Stimulated activated naive CD8-positive, alpha-beta T cell treated with anti-CD3 and anti-CD28 coated beads, Interleukin-15, Interleukin-2, amounts not matched to agents 100 U/mL and 50 U/mL, for 24 hours (primary cell): ENCODE measurements at places on chromosomes 2 and 18.

DNA sequence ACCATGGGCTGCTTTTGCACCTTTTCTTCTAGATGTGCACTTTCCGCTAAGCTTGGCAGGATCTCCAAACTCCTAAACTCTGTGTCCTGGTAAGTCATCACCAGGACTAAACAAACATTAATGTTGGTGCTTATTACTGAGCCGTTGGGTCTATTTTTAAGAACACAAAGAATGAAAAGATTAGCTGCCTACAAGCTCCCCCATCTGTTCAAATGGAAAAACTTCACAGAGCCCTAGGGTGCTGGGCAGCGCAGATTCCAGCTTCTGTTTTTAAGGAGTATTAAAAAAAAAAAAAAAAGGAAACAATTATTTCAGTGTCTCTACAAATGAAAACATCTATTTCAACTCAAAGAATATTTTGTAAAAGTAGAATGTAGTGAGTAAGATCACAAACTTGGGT lies 97.8 kb upstream of the AQP4 start:
- DNase-seq, result no peak

DNA sequence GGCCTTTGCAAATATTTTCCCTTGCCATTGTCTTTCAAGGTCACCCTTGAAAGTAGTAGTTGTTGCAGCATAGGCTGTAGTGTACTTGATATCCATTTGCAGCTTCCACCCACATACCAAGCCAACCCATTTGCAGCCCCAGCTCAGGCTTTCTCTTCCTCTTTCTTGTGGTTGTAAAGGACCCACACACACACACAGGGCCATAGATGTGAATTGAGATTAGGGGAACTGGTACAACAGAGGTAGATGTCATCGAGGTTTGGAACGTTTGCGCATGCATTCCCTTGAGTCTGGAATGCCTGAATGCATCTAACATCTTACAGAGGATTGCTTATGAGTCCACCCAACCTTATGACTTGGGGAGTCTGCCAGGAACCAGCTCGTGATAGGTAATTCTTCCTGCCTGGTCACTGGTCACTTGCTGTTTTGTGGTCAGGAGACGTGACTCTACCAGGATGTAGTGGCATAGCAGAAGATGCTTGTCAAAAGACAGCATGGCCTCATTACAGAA lies 91.9 kb downstream of the MRPS9 start:
- no peak for DNase-seq

- no peak for DNase-seq
Measured at GRCh38 chr2:128607911-128608506, 289.3 kb upstream of the HS6ST1 start.

DNA sequence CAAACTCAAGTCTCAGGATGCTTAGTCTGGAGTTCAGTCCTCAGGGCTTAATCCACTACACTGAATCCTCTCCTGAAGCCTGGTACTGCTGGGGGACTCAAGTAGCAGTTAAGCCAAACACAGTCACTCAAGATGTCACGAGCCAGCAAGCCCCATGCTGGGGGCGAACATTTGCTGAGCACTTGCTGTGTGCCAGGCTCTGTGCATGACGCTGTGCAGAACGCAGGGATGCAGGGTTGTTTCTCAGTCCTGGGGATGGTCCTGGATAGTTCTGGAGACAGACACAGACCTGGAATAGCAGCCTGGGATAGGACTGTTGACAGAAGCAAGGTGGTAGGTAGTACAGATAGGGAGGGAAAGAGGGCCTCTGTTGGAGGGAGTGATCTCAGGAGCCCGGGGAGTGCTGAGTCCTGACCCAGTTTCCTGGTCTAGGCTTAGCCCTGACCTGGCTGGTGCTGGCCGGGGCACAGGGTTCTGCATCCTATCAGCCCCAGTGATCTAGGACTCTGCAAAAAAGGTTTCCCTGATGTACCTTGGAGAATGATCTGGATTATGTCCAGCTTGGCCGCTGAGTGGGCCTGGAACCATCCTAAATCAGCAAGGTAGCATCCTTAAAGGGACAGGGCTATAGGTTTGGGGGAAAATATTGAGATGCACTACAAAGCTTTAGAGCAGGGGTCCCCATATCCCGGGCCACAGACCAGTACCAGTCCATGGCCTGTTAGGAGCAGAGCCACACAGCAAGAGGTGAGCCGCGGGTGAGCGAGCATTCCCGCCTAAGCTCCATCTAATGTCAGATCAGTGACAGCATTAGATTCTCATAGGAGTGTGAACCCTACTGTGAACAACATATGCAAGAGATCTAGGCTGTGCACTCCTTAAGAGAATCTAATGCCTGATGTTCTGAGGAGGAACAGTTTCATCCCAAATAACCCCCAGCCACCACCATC lies 54.7 kb upstream of the OTOF start:
- no peak for DNase-seq
